ENCODE measurements at places on chromosomes 11 and 22. TPM values are rescaled to one million over a fixed set of nuclear protein-coding genes. Genes with fewer than 3 reads are reported as not detected.
A peak's percentile ranks its signal among the peaks of the same experiment; 100 is the strongest.

- no peak for DNase-seq
Observed at GRCh38 chr22:27474112-27474571, 327.4 kb downstream of the MN1 start.

- DNase-seq: no peak
Observed at GRCh38 chr11:10633261-10633660, 60.3 kb downstream of the IRAG1 start.

Gene CLDN25
- total RNA-seq: not detected

Gene MIOX
- 3.9 TPM for total RNA-seq

Gene PKP3
- 0.76 TPM for total RNA-seq

GRCh38 chr11:120272303-120272702 is 32.4 kb downstream of the POU2F3 start:
- DNase-seq: no peak

GRCh38 chr22:47014636-47015345 is 252.3 kb downstream of the TBC1D22A start:
- DNase-seq: no peak

Gene LSP1
- total RNA-seq: 46.9 TPM

- no peak for DNase-seq
Observed at GRCh38 chr11:65569164-65569972, 909 bp upstream of the ZNRD2 start.

GRCh38 chr22:39287076-39287725 is 32.2 kb downstream of the RPL3 start:
- DNase-seq: peak; percentile 54

Gene BTBD18
- total RNA-seq: not detected

Gene VPREB3
- 642 TPM for total RNA-seq
